CD4-positive, alpha-beta T cell treated with Interferon gamma for 1 hour (primary cell): ENCODE measurements at places on chromosomes 1 and 21.

DNA sequence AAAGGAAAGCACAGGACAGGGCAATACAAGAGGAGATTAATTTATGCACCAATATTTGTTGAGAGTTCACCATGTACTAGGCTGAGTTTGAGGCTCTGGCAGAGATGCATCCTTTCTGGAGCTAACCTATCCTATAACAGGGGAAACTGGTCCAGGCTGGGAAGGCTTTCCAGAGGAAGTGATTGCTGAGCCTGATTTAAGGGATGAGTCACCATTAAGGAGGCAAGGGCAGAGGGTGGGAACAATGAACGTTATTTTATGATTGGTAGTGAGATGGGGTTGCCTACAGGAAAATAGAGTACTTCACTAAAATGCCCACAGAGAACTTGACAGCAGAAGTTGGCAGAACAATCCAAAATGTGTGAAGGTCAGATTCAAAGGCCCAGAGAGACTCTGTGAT is 141.4 kb downstream of the PLPP3 start:
- no peak for DNase-seq

- DNase-seq, result no peak
These were observed 485.9 kb downstream of the USP25 start for GRCh38 chr21:16215663-16216183.

- no peak for DNase-seq
These were observed 648.8 kb downstream of the NPHP4 start for GRCh38 chr1:5343256-5344020.

DNA sequence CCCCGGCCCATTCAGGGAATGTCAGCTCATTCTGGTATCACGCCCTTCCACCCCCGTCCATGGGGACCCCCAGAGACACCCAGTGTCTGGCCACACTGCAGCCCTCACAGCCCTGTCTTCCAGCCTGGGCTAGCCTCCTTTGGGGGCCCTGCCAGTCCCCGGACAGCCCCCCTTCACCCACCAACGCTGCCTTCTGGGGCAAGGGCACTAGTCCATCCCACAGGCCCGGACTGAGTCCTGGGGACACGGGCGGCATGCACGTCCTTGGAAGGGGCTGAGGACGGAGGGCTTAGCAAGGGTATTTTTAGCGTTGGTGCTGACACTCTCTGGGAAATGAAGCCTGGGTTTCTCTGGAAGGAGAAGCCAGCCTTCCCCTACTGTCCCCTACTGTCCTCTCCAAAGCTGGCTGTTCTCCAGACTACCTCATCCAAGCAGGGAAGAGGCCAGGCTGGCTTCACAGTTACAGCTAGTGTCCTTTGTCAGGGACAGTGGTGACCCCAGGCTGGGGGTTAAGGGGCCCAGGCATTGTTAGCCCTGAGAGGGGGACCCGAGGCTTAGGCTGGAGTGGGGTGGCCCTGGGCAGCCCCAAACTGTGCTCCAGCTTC is 39.5 kb downstream of the COQ8A start:
- no peak for DNase-seq

DNA sequence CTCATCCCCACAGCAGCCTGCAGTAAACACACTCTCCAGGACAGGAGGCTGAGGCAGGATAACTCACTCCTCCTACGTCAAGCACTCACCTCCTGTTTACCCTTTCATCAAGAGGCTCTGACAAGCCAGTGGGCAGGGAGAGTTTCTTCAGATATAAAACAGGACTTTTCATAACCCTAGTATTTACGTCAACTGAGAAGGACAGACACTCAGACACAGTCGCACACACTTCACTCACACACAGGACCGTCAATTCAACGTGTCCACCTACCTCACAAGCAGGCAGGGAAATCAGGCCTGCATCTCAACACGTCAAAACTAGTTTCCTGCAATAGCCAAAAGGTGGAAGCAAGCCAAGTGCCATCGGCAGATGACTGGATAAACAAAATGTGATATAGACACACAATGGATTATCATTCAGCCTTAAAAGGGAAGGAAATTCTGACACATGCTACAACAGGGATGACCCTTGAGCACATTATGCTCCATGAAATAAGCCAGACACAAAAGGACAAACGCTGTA is 48.6 kb downstream of the ITPKB start:
- peak; percentile 65 for DNase-seq

DNA sequence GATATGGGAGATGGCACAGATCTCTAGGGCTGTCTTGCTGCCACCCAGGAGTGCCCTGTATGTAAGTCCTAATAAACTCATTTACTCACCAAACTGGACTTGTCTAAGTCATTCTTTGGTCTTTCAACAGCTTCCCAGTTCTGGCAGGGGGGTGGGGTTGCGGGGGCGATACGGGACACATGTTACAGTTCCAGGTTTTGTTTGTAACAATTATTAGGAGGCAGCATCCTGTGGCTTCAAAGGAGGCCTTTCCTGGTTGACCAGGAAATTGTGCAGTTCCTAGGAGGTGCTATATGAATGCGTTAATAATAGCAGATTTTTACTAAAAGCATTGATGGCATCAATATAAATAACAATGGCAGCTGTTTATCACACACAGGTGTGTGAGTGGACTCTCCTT is 42.7 kb upstream of the TRIM45 start:
- no peak for DNase-seq

DNA sequence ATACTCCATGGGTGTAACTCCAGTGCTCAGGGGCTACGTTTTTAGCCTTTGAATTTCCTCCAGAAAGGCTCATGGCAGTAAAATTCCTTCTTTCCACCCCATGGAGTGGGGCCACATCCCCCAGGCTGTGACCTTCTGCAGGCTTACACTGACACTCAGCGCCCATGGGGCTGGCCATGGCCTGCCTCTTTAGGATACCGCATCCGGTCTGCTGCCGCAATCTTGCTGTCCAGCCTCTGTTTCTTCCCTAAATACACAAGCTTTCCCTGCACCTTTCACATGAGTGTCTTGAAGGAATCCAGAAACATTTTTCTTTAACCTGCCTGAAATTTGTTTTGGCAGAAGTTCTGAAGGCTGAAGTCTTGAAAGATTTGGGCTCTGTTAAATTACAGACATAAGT is 170.5 kb downstream of the NTMT2 start:
- no peak for DNase-seq

DNA sequence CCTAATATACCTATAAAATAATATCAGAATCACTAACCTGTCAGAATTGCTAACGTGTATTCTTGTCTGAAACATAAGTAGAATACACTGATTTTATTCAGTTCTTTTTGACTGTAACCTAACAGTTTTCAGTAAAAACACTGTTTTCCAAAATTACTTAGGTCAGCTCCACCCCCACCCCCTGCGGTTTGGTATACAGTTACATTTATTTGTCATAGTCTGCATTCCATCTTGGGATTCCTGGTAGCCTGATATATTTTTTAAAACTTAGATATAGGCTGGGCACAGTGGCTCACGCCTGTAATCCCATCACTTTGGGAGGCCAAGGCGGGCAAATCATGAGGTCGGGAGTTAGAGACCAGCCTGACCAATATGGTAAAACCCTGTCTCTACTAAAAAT is 19.8 kb upstream of the ABCD3 start:
- DNase-seq, result no peak

DNA sequence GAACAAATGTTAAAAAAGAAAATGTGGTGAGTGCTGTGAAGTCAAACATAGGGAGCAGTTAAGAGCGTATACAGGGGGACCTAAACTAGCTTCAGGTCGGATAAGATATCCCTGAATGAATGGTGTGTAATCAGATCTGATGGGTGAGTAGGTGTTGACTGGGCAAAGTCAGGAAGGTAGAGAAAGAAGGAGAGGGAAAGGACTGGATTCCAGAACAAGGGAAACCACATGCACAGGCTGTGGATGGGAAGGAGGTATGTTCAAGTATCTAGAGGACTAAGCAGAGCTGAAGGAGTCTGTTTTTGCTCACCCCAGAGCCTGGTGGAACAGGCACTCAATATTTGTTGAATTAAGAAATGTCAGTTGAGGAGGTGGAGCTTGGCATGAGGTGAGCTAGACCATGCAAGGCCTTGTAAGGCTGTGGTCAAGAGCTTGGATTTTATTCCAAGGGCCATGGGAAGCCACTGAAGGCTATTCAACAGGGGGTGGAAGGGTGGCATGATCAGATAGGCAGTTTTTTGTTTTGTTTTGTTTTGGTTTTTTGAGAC is 27.4 kb downstream of the MAP7D1 start:
- no peak for DNase-seq

GRCh38 chr1:40712405-40712944 is 21.0 kb downstream of the NFYC start:
- DNase-seq, result no peak

DNA sequence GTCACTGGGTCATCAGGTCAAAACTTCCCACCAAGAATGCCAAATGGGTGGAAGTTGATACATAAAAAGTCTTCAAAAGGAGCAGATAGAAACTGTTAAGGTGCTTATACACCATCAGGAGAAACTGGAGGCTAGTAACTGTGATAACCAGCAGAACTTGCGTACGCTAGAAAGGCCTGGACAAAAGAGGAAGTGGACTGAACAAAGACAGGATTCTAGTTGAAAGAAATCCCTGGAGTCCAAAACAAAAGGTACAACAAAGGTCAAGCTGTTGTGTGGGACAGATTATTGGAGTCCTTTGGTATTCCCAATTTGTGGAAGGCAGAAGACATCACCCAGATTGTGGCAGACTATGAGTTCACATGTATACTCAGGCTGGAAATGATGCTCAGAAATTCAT is 215.8 kb upstream of the PBX1 start:
- no peak for DNase-seq

GRCh38 chr1:18158714-18159113 is 51.1 kb downstream of the IGSF21 start:
- no peak for DNase-seq

DNA sequence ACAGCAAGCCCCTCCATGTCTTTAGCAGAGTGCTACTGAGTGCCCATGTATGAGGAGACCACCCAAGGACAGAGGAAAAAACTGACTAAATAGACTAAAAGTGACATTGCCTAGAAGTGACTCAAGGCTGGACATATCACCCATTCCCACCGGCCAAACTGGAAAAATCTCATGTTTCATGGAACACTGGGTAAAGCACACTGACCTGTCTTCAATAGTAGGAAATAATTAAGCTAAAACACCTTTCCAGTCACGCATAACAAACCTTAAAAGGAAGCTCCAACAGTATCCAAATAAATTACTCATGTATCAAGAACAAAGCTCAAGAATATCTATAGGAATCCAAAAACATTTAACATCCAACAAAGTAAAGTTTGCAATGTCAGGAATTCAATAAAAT is 120.4 kb downstream of the SNX7 start:
- DNase-seq, result no peak

GRCh38 chr21:26099610-26100219 is 70.9 kb downstream of the APP start:
- DNase-seq, result no peak

DNA sequence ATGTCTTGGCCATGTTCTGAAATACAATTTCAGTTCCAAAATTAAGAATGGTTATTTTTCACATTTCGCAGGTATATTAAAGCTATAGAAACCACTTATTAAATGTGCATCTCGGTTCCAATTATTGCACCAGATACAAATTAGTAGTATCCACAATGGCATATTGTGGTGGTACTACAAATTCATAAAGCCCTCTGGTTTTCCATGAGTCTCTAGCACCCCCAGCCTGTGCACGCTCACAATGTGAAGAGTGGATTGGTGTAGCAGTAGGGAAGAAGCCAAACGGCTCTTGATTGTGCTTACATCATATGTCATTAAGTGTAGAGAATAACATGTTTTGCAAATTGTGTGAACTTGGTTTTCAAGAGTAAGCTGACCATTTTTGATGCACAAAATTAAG is 1.9 kb upstream of the BRINP3 start:
- no peak for DNase-seq

DNA sequence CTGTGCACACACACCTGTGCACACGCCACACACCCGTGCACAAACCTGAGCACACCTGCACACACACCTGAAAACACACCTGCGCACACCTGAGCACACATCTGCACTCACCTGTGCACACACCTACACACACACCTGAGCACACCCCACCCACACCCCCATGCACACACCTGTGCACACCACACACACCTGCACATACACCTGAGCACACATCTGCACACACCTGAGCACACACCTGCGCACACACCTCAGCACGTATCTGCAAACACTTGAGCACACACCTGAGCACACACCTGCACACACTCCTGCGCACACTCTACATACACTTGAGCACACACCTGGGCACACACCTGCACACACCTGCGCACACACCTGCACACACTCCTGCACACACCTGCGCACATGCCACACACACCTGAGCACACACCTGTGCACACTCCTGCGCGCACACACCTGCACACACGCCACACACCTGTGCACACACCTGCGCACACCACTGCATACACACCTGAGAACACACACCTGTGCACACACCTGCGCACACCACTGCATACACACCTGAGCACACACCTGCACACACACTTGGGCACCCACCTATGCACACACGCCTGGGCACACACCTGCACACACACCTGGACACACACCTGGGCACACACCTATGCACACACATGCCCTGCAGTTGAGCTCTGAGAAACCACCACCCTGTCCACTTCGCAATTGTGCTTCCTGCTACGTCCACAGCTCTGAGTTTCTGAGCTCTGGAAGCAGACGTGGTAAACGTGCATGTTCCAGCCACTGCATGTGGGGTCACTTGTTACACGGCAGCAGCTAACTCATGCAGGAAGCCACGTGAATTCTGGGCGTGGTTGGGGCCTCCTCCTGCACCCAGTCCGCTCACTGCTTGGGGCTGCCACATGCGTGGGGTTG is 8.0 kb upstream of the C1orf159 start:
- DNase-seq, result no peak

GRCh38 chr21:16811011-16811410 is 701.8 kb upstream of the CXADR start:
- DNase-seq, result no peak

DNA sequence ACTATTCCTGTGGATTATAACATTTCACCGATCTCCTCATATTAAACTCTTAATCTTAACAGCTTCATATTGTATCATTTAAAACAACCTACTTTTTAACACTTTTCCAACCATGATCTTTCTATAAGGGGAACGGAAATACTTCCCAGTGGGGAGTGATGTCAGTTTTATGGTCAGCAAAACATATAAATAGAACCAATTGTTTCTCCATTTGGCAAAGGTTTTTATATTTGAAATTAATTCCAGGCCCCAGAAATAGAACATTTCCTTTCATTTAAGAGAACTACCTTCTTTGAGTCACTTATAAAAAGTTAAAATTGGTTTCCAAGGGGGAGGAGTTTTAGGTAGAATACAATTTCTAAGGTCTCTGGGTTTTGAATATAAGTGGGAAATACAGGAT is 189.6 kb downstream of the TGFBR3 start:
- no peak for DNase-seq
